ENCODE measurements at places on chromosomes 7 and 10.

DNA sequence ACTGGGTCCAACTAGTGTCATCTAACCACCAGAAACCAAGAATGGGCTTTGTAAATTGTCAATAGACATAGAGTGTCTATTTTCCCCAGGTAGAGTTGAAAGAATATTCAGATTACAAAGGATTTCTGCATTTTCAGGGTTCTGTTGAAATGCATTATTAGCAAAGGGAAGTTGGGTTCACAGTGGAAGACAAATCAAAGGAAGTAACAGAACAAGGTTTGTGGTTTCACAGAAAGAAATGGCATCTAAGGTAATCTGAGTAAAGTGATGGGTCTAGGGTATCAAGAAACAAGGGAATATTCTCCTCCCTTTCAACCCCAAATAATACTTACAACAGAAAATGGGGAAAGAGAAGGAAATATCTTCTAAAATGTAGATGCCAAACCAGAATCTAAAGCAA, 25.8 kb downstream of the CEP41 start:
- DNase-seq: no peak

- peak; percentile 33 for DNase-seq
These were observed 21.3 kb downstream of the SLC25A28 start for GRCh38 chr10:99598781-99599509.

DNA sequence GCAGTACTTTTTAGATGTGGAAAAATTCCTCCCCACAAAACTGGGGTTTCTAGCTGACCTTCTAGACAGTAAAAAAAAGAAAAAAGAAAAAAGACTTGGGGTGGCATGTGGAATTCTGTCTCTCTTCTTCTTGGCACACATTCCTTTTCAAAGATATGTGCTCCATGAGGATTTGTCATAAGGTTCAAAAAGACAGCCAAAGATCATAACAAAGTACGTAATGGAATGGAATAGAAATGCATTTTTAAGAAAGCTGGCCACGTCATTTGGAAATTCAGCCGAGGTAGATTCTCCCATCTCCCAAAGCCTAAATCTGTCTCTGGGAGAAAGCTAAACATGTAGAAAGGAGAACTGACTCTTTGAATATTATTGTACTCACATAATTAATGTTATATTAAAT, 381.3 kb upstream of the NFE2L3 start:
- DNase-seq: no peak

DNA sequence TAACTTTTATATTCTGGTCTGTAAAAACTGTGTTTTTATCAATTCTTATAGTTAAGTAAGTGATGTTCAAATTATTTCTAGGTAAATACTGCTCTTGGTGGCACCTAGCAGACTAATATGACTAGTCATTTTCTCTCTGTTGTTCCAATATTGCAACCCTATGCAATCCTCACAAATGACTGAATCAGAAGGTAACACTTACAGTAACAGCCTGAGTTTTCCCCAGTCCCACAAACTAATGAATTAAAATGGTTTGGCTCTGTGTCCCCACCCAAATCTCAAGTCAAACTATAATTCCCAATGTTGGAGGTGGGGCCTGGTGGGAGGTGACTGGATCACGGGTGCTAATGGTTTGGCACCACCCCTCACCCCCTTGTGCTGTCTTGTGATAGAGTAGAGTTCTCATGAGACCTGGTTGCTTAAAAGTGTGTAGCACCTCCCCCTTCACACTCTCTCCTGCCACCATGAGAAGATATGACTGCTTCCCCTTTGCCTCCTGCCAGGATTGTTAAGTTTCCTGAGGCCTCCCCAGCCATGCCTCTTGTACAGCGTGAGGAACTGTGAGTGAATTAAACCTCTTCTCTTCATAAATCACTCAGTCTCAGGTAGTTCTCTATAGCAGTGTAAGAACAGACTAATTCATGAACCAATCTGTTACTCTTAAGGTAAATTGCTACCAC, 43.5 kb downstream of the MTPN start:
- DNase-seq: no peak

- DNase-seq: peak; percentile 52
These were observed 31.2 kb downstream of the JAKMIP3 start for GRCh38 chr10:132096863-132097478.

- DNase-seq: no peak
These were observed 229.8 kb downstream of the DNAJB6 start for GRCh38 chr7:157566631-157567006.

- no peak for DNase-seq
These were observed 21.6 kb downstream of the TES start for GRCh38 chr7:116231949-116232348.

DNA sequence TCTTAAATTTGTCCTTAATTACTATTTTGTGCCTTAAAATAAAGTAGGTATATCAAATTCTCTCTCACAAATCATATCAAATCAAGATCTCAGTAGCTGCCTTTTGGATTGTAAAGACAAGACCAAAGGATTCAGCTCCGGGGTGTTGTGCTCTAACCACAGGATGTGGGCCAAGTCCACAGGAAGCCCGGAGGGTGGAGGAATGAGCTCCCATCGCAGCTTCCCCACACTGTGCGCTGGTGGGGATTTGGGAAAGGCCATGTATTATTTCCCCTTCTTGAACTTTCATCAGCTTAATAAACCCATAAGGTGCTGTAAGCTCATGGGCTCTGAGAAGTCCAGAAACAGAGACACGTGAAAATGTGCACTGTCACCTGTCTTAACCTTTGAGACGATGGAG, 241.6 kb upstream of the TCERG1L start:
- DNase-seq: no peak

DNA sequence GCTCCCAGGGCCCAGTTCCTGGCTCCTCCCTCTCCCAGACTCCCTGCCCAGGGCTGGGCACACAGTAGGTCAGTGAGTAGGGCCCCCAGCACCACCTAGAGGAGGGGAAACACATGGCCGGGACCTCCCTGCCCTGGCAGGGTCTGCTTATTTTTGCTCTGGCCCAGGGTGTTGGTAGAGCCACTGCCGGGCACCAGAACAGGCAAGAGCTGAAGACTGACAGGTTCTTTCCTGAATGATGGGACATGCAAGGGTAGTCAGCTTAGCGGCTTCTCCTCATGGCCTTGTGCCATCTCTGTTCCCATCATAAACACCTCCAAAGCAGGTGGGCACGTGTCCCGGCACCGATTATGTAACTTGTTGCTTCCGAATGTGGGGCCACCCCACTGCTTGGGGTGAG, 86.5 kb downstream of the NEURL1 start:
- no peak for DNase-seq

DNA sequence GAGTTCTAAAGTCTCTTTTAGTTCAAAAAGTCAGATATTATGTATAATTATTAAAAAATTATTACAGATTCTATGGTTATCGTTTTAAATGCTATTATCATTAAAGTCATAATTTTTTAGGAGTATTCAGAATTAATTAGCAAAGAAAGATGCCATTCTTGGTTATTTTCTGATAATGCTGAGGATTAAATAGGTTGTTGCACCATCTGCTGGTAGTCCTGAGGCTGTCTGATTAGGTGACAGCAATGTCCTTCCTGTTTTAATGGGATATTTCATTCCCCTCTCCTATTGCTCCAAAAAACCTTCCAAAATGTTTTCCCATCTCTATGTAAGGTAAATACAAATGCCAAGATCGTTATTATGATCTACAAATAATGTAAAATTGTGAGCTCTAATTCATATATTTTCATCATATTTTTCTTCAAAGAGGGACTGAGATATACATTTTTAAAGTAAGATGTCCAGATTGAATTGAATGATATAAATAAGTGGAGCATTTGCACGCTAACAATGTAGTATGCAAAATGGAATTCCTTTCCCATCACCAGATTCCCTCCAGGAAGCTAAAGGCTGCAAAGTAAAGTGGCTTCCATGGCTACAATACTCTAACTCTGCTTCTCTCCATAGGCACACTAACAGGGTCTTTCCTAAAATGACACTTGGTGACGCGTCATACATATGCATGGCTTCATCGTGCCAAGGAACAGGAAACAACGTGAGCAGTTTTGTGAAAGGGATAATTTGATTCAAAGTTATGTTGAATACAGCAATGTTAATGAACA, 58.8 kb upstream of the AKR1E2 start:
- no peak for DNase-seq

GRCh38 chr7:18520450-18521235, 25.1 kb downstream of the HDAC9 start:
- no peak for DNase-seq

DNA sequence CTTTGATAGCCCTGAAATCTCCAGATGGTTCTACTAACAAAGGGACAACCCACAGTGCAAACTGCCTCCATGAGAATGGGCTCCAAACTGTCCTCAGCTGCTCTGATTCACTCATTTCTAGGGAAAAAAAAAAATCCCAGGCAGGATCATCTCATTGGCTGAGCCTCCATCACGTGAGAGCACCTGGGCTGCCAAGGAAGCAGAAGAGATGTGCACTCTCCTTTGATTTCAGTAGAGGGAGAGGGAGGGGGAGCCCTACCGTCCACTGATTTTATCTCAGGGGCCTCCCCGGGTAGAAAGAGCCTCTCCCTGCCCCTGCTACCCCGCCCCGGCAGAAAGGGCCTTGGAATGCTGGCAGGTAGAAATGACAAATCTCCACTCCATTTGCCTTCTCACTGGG, 725.4 kb downstream of the PHTF2 start:
- DNase-seq: no peak

DNA sequence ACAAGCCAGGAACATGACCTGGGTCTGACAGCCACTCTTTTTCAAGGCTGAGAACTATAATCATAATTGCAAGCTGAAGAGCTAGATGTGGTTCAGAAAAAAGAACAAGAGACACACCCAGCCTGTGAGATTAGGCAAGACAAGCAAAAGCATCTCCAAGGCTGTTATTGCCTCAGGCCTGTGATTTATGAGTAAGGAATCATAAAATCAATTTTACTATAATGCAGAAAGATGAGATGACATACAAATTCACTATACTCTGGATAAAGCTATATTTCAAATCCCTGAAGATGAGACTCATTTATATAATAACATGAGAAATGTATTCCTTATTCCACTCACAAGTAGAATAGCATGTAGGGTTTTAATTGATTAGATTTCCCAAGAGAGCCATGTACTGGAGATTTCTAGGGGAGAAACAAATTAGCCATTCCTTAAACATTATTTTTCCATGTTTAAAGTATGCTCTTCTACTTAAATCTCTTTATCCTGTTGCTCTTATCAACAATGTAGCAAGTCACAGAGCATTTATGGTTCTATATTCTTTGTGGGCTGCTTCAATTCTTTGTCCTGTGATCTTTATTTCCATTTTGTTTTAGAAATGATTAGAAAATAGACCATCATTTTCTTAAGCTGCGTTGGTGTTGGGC, 47.4 kb downstream of the FHIP2A start:
- DNase-seq: no peak

- peak; percentile 89 for DNase-seq
These were observed 294.7 kb upstream of the PITRM1 start for GRCh38 chr10:3467052-3467951.

GRCh38 chr10:71638064-71638821, 81.3 kb downstream of the C10orf105 start:
- DNase-seq: no peak

DNA sequence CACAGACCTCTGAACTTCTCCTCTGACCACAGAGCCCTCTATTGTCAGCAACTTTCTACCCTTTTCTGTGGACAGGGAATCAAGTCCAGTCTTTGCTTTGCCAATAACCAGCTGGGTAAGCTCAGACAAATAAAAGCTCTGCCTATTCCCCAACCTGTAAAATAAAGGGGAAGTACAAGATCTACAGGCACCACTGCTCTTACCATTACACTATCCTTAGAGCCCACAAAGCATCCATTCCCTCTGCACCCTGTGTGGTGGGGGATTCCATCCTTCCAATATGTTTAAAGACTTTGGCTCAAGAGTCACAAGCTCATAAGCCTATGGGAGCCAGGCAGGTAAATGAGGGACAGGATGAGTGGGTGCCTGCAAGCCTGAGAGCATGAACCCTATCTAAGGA, 88.2 kb downstream of the PARD3 start:
- DNase-seq: no peak

- peak; percentile 33 for DNase-seq
These were observed 312.3 kb upstream of the ZNF32 start for GRCh38 chr10:43960981-43961380.

DNA sequence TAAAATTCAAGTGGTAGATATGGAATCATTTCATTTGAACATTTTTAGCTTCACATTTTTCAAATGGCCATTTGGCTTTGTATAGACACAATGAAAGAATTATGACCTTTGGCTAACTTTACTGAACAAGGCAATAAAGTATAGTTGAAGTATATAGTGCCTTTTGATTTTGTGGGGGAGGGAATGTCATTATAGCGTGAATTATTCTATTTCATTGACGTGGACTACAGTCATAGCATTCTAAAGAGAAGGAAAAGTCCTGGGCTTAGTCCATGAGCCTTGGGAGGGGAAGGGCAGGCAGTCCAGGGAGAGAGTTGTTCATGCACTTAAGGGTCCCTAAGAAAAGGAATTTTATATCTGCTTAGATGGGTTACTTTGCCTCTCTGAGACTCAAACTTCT, 181.4 kb upstream of the GPR26 start:
- DNase-seq: no peak

DNA sequence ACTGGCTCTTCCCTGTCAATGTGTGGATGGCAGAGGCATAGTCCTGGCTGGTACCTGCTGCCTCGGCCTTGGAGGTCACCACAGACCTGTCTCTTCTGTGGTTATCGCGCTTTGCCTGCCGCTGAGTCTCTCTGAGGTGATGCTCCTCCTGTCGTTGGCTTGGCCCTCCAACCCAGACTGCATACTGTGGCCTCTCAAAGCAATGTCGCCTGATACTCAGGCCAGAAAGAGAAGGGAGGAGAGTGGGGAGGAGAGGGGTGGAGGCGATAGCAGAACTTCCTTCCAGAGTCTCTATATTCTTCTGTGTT, 133.2 kb upstream of the KCNMA1 start:
- DNase-seq: no peak

All from coronary artery (tissue), 2 donors.